ENCODE measurements at places on chromosomes 6 and 20. TPM values are rescaled to one million over a fixed set of nuclear protein-coding genes. Genes with fewer than 3 reads are reported as not detected.
A peak's percentile ranks its signal among the peaks of the same experiment; 100 is the strongest.

DNA sequence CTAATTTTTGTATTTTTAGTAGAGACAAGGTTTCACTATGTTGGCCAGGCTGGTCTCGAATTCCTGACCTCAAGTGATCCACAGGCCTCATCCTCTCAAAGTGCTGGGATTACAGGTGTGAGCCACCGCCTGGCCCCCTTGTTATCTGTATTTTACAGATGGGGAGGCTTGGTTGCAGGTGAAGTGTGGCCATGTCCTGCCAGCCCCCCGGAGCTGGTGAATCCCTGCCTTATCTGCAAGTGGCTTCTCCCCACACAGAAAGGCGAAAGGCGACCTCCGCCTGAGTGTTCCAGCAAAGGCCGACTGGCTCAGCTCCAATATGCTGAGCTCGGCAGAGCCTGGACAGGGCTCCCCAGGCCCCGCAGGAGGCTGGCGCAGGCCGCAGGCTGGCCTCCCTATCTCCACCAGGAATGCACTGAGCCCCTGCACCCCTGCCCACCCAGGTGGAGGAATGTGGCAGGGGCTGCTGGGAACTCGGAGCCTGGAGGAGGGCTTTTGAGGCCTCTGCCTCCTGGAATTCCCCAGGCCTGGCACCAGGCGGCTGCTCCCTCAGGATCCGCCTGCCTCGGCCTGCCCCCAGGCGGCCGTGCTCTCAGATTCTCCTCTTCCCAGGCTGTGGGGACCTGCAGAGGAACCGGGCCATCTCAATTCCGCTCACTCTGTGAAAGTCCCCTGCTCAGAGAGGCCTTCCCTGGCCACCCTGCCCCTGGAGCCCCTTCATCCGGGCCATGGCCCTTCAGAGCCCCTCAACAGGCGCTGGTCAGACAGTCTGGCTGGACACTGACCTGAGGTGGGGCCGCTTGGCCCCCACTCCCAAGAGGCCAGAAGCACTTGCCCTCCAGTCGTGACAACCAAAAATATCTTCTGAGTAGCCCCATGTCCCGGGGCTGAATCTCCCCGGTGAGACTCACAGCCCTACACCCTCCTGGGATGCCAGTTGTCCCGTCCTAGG, 9.3 kb upstream of the LAMA5 start:
- H3K4me1 ChIP-seq = peaks cover 3% of the 10 kb centered on the region
- H3K27me3 ChIP-seq = peaks cover 4% of the 10 kb centered on the region
- H3K27ac ChIP-seq = no peak overlapping the region
- no peaks in the 10 kb centered on the region for H3K36me3 ChIP-seq
- DNase-seq = no peak

- DNase-seq = no peak
- H3K4me3 ChIP-seq = no peak overlapping the region
- H3K36me3 ChIP-seq = peaks cover 78% of the 10 kb centered on the region
- H3K27me3 ChIP-seq = no peaks in the 10 kb centered on the region
- H3K27ac ChIP-seq = peak overlapping the region; percentile 28
These were observed 28.0 kb downstream of the DIDO1 start for GRCh38 chr20:62898093-62898964.

DNA sequence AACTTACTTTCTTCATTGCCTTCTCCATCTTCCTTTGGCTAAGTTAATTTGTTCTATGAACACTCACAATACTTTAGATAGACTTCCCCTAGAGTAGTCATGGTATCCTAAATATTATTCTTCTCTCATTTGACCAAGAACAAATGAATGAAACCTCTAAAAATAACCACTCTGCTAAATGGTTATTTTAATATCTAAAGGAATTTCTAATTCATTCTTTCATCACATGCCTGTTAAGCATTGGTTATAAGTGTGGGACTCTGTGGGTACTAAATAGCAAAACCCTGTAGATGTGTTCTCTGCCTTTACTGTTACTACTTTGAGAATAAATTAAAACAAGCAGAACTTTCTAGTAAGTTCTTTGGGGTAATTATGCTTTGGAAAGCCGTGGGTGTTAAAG, 138.9 kb downstream of the EYA4 start:
- H3K27me3 ChIP-seq = no peaks in the 10 kb centered on the region
- DNase-seq = no peak
- H3K4me3 ChIP-seq = no peak overlapping the region
- no peaks in the 10 kb centered on the region for H3K36me3 ChIP-seq
- H3K4me1 ChIP-seq = no peaks in the 10 kb centered on the region
- H3K27ac ChIP-seq = no peak overlapping the region

DNA sequence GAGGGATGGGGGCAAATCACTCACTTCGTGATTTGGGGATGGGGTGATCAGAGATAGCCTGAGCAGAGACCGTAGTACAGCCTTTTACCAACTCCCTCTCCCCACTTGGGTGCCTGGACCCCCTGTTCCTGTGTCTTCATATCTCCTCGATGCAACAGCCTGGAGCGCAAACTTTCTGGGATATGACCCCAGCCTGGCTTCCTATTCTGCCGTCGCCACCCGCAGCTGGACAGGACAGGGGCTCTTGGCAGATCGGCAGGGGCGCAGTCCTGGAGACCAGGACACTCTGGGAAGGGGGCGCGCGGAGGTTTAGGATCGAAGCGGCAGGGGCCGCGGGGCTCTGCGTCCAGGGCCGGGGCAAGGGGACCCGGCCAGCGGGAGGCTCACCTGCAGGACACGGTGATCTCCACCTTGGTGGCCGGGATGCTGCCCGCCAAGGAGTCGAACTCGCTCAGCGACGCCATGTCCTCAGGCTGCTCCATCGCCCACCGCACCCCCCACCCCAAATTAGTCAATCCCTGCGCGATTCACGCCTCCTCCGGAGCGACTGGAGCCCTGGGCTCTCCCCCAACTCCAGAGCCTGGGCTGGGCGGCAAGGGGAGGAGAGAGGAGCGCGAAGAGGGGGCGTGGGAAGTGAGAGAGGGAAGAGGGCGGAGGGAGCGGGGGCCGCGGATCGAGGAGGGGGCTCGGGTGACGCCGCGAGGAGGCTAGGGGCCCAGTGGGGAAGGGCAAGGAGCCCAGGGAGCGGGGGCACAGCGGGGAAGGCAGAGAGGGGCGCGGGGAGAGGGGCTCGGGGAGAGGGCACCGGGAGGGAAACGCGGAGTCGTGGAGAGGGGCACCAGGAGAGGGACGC, at the start of gene CPNE5:
Gene CPNE5 (minus strand): TSS at position 549 of the 853 bp plus-strand sequence. CDS start 67 bp downstream, at position 482.
- peaks cover 5% of the 10 kb centered on the region for H3K4me1 ChIP-seq
- no peak within 1 kb of the TSS for H3K27ac ChIP-seq
- no peaks in the 10 kb centered on the region for H3K36me3 ChIP-seq
- no peak for DNase-seq

- no peak overlapping the region for H3K4me3 ChIP-seq
- no peaks in the 10 kb centered on the region for H3K4me1 ChIP-seq
- no peaks in the 10 kb centered on the region for H3K27me3 ChIP-seq
- no peaks in the 10 kb centered on the region for H3K36me3 ChIP-seq
- no peak overlapping the region for H3K27ac ChIP-seq
These were observed 44.9 kb downstream of the SNAP25 start for GRCh38 chr20:10263385-10264165.

DNA sequence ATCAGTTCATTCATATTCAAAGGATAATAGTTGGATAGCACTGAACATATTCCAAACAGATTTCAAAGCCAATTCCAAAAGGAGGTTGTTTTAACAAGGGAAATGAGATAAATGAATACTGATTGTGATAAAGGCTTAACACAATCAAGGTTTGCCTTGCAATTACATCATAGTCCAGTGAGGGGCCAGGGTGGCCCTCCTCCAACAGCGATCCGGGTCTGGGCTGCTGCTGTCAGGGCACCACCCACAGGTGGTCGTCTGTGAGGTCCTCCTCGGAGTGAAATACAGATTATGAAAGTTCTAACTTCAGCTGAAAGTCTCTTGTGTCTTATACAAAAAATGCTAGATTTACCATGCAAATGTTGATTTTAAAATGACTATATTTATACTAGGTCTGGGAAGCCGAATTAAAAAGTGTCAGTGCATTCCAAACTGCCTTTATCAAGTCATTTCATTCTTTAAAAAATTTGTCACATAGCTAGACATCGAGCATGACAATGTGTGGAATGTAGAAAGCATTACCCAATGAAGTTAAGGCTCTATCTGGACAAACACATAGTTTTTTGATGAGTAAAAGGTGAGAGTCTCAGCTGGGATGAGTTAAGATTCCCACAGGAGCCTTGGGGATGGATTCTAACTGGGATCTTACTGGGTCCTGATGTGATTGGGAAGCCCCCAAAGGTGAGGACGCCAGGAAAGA, 65.9 kb upstream of the SLC22A23 start:
- no peak overlapping the region for H3K4me3 ChIP-seq
- no peaks in the 10 kb centered on the region for H3K36me3 ChIP-seq
- no peak overlapping the region for H3K27ac ChIP-seq
- H3K4me1 ChIP-seq = no peaks in the 10 kb centered on the region
- DNase-seq = no peak

DNA sequence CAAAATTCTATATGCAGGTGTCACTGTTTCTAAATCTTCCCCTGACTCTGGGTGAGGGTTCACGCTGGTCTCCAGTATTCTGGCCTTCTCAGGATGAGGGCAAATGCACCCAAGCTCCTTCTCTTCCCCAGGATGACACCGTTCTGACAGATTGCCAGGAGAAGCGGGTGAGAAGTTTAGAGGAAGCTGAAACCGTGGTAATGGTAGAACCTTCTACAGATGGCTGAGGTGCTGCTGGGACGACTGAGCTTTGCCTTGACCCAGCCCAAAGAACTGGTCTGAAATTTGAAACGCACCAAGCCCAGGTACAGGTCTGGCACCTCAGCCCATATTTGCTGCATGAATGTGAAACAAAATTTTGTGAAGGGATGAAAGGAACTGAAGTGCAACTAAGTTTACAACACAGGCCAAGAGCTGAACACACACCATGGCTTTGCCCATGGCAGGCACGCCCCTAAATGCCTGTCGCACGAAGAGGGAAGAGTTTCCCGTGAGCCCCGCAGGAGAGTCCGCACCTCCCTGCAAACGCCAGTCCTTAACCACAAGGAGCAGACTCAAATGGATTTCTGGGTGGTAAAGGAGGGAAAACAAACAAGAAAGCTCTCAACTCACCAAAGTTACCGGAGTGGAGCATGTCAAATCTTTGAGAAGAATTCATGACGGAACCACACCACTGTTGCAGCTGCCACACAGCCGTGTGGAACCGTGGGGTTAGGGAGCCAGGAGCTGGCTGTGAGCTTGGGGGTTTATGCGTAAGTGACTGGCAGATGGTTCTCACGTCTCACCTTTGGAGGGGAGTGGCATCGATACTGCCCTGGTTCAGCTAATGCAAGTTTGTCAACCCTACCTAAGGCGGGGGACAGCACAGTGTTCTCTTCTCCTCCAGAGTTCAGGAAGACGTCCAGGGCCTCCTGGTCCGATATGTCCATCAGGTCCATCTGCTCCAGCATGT, 138.9 kb downstream of the DTNBP1 start:
- no peak for DNase-seq
- H3K27me3 ChIP-seq = no peaks in the 10 kb centered on the region
- no peak overlapping the region for H3K4me3 ChIP-seq
- H3K27ac ChIP-seq = no peak overlapping the region
- H3K36me3 ChIP-seq = peaks cover 73% of the 10 kb centered on the region

GRCh38 chr6:107819964-107820337, 4.2 kb downstream of the SCML4 start:
- H3K36me3 ChIP-seq = peaks cover 8% of the 10 kb centered on the region
- H3K27ac ChIP-seq = peak overlapping the region; percentile 86
- peak; percentile 25 for DNase-seq
- H3K27me3 ChIP-seq = no peaks in the 10 kb centered on the region

DNA sequence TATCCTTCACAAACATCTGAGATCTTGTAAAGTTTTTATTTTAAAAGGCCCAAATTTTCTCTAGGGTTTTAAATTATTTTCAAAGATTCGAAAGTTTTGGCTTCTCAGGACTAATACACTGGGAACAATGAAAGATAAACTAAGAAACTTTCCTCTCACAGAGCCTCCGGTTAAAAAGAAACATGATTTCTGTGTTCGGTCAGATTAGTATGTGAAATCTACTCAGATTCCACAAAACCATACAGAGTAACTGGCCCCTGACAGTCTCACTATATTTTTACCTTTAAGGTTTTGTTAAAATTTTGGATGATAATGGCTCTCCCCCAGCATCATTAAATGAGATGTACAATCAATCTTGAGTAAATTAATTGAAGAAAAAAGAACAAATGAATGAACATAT, 471.0 kb downstream of the COL12A1 start:
- H3K27me3 ChIP-seq = no peaks in the 10 kb centered on the region
- DNase-seq = no peak
- H3K27ac ChIP-seq = no peak overlapping the region
- H3K36me3 ChIP-seq = no peaks in the 10 kb centered on the region
- no peaks in the 10 kb centered on the region for H3K4me1 ChIP-seq
- H3K4me3 ChIP-seq = no peak overlapping the region

DNA sequence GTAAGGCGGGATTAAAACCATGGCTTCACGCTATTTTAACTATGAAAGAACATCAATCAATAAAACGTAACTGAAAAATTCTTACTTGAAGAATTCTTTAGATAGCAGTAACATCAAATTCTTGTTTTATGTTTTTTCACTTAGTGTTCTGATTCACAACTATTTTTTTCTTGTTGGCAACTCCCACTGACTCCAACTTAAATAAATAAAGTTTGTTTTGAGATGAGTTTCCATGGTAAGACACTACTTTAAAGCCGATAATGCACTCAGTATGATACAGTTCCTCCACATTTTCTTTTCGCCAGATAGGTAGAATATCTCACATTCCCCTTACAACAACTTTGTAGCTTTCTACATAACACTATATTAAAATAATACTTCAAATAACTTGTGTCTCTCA, 33.1 kb upstream of the CNKSR3 start:
- no peak overlapping the region for H3K27ac ChIP-seq
- H3K4me3 ChIP-seq = no peak overlapping the region
- no peak for DNase-seq

GRCh38 chr6:39664173-39664572, 61.0 kb downstream of the KIF6 start:
- peaks cover 5% of the 10 kb centered on the region for H3K27me3 ChIP-seq
- H3K4me1 ChIP-seq = no peaks in the 10 kb centered on the region
- H3K27ac ChIP-seq = no peak overlapping the region
- no peak overlapping the region for H3K4me3 ChIP-seq
- no peaks in the 10 kb centered on the region for H3K36me3 ChIP-seq
- no peak for DNase-seq

DNA sequence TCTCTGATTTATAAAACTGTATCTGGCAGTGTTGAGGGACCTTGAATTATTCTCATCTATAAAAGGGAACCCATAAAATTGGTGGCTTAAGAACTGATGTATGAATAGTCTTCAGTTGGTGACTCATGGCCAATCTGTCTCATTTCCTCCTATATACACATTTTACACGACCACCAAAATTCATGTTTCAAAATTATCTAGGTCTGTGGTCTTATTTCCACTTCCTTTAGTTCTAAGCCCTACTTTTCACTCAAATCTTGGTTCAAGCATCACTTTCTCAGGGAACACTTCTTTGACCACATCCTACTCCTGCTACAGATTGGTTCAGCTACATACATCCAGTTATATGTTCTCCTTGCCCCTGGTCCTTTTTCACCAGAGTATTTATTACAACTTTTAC, 18.6 kb upstream of the ENPP1 start:
- H3K4me3 ChIP-seq = peak overlapping the region; percentile 27
- H3K36me3 ChIP-seq = no peaks in the 10 kb centered on the region
- no peak for DNase-seq
- H3K4me1 ChIP-seq = peaks cover 39% of the 10 kb centered on the region

GRCh38 chr20:19354950-19355349, 142.5 kb downstream of the SLC24A3 start:
- no peaks in the 10 kb centered on the region for H3K27me3 ChIP-seq
- no peaks in the 10 kb centered on the region for H3K4me1 ChIP-seq
- DNase-seq = no peak
- H3K4me3 ChIP-seq = no peak overlapping the region
- H3K36me3 ChIP-seq = no peaks in the 10 kb centered on the region

TRIM15 gene
- total RNA-seq = 0.41 TPM

RWDD2A gene
- 1.4 TPM for total RNA-seq

GSTA3 gene
- not detected for total RNA-seq

PPP1R16B gene
- total RNA-seq = 109 TPM

BPIFB1 gene
- total RNA-seq = not detected

MCHR2 gene
- total RNA-seq = not detected

C20orf144 gene
- 0.28 TPM for total RNA-seq

ME1 gene
- total RNA-seq = not detected

KCNG1 gene
- total RNA-seq = 2.2 TPM
